CD8-positive, alpha-beta memory T cell (primary cell): ENCODE measurements at places on chromosomes 3 and 15. TPM values are rescaled to one million over a fixed set of nuclear protein-coding genes. Genes with fewer than 3 reads are reported as not detected.

The EPHB3 gene
- total RNA-seq, result not detected

The FGF12 gene
- not detected for total RNA-seq

The ADGRG7 gene
- total RNA-seq, result not detected

DNA sequence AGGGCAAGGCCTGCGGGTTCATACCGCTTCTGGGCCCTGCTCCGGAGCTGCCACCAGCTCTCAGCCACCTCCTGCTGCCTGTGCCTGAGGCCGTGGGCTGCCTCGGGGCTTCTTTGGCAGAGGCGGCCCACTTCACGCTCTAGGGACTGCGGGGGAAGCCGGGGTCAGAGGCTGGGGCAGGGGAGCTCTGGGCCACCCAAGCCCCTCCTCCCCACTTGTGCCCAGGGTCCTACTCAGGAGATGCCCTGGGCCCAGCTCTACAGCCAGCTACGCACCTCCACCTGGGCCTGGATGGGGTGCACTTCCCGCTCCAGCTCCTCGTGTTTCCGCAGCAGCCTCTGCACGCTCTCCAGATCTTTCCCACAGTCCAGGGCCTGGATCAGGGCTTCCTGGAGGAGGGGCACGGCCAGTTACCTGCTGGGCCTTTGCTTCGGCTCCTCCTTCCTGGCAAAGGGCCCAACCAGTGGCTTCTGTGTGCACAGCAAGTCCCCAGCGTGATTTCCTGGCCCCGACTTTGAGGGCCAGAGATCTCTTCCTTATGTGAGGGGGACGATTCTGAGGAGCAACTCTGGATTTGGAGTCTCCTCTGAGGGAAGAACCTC, 24.0 kb downstream of the PLA2G4B start:
- DNase-seq, result no peak

DNA sequence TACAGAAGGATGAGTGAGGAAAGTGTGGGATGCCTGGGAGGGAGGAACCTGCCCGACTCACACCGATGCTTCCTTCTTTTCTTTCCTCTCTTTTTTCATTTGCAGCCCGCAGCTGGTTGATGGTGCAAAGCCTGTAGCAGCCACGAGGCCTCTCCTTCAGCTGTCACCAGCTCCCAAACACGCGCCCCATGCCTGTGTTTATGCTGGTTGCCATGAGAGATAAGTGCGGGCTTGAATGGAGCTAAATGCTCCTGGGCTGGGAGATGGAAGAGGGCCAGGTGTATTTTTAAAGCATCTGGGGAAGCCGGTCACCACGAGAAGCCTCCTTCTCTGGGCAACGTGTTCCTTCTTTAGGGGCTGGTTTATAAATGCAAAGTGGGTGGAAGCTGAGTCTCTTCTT, 9.3 kb downstream of the COLQ start:
- no peak for DNase-seq
